ENCODE measurements at places on chromosomes 2 and 18. TPM values are rescaled to one million over a fixed set of nuclear protein-coding genes. Genes with fewer than 3 reads are reported as not detected.

Gene DSC2
- polyA plus RNA-seq, result 5.1 TPM

Gene IMPACT
- 4.5 TPM for polyA plus RNA-seq

Gene DSG3
- polyA plus RNA-seq, result not detected

Gene INHA
- 22.1 TPM for polyA plus RNA-seq

Gene TXNDC2
- not detected for polyA plus RNA-seq

Gene ASB18
- 3.5 TPM for polyA plus RNA-seq

Gene UPP2
- polyA plus RNA-seq, result not detected

Gene ATP6V1B1
- polyA plus RNA-seq, result 6.4 TPM

Gene UNC80
- polyA plus RNA-seq, result under 0.01 TPM
